ENCODE measurements at places on chromosomes 11 and 22. TPM values are rescaled to one million over a fixed set of nuclear protein-coding genes. Genes with fewer than 3 reads are reported as not detected.

Gene VSIG2
- 3.3 TPM for total RNA-seq

GRCh38 chr11:106304274-106304673 is 226.8 kb downstream of the AASDHPPT start:
- DNase-seq: no peak

DNA sequence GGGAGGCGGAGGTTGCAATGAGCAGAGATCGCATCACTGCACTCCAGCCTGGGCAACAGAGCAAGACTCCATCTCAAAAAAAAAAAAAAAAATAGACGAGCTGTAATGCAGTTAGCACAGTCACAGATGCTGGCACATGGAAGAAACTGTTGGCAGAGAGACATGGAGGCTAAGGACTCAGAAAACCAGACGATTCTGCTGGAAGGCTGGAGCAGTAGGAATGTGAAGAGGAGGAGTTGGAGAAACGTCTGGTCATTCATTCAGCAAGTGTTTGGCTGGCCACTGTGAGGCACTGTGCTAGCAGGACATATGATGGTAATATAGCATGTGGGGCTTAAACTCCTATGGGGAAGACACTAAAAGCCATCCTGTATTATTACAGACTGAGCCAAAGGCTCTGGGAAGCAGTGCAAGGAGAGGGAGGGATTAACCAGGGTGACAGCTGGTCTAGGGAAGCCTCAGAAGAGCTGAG is 5.0 kb downstream of the UQCR10 start:
- no peak for DNase-seq

- DNase-seq: no peak
Observed at GRCh38 chr11:69499186-69499917, 17.9 kb downstream of the LINC01488 start.
